CD4-positive, alpha-beta T cell treated with Interleukin-15 for 4 hours (primary cell): ENCODE measurements at places on chromosomes 12 and 14.

- DNase-seq, result no peak
Observed at GRCh38 chr14:70836946-70837345, 27.6 kb upstream of the MAP3K9 start.

GRCh38 chr12:102390068-102390467 lies 90.3 kb downstream of the IGF1 start:
- DNase-seq, result no peak

DNA sequence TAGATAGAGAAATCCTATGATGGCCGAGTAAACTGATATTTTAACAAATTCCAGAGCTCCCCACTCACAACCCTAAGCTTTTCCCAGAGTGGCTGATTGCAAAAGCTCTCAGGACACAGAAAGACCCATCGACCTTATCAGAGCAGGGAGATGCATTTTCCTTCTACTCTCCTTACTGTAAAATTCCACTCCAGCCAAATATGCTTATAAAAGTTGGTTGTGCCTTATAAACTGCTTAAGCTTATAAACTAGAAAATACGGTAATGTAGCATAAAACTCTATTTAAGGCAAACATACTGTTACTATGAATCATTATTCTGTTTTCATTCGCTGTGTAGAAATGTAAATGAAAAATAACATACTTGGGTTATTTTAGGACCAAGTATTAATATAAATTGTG lies 41.6 kb upstream of the TRHDE start:
- no peak for DNase-seq

- no peak for DNase-seq
Observed at GRCh38 chr12:129001-129400, 62.4 kb downstream of the IQSEC3 start.

GRCh38 chr12:21638054-21638891 lies 19.4 kb downstream of the LDHB start:
- no peak for DNase-seq
